ENCODE measurements at places on chromosomes 4 and X. TPM values are rescaled to one million over a fixed set of nuclear protein-coding genes. Genes with fewer than 3 reads are reported as not detected.

GRCh38 chrX:131366407-131366806 lies 77.3 kb upstream of the IGSF1 start:
- no peak for DNase-seq
- H3K4me1 ChIP-seq: no peaks in the 10 kb centered on the region
- no peak overlapping the region for H3K4me3 ChIP-seq
- H3K27me3 ChIP-seq: no peaks in the 10 kb centered on the region
- H3K27ac ChIP-seq: no peak overlapping the region

LRIT3 gene
- not detected for total RNA-seq

GRCh38 chr4:76634220-76634619 lies 199.2 kb downstream of the SHROOM3 start:
- H3K36me3 ChIP-seq: no peaks in the 10 kb centered on the region
- H3K4me3 ChIP-seq: no peak overlapping the region
- no peak for DNase-seq
- no peak overlapping the region for H3K27ac ChIP-seq

DNA sequence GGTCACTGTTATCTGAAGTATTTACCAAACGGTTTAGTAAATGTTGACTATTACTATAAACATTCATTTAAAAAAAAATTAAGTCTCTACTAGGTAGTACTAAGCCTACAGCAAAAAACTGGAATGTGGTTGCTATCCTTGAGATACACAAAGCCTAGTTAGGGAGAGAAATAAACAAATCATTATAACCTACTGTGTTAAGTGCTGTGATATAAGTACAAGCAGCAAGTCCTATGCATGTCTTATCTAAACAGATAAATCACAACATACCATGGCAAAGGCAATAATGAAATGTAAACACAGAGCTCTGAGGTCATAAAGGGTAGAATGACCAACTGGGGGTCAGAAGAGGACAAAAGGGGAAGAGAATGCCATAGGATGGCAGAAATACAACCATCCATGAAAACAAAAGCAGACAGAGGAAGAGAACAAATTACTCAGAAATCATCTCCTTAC lies 92.2 kb downstream of the RNF150 start:
- H3K36me3 ChIP-seq: no peaks in the 10 kb centered on the region
- DNase-seq: no peak
- no peak overlapping the region for H3K4me3 ChIP-seq

Measured in body of pancreas (tissue), 4 donors.